T-helper 1 cell (primary cell): ENCODE measurements at places on chromosomes 5 and 9.

GRCh38 chr9:117416856-117417255 is 2.0 kb upstream of the ASTN2 start:
- no peak for DNase-seq

DNA sequence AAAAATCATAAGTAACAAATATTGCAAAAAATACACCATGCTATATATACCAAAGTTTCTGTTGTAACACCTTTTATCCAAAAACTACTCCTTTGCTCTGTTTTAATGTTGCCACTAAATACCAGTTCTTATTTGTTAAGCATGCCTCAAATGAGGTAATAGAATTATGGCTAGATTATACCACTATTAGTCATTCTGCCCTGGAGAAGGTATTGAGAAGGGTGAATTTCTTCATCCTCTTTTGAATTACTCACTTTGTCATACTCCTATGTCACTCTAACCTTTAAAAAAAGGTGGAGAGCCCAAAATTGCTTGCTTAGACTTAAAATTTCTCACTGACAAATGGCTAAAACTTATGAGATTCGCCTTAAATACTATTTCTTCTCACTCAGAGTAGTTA is 750.9 kb downstream of the MAT2B start:
- DNase-seq = no peak

- no peak for DNase-seq
Observed at GRCh38 chr9:91954841-91955471, 4.9 kb upstream of the ROR2 start.

- no peak for DNase-seq
Observed at GRCh38 chr5:74374656-74375055, 265.9 kb downstream of the ENC1 start.

DNA sequence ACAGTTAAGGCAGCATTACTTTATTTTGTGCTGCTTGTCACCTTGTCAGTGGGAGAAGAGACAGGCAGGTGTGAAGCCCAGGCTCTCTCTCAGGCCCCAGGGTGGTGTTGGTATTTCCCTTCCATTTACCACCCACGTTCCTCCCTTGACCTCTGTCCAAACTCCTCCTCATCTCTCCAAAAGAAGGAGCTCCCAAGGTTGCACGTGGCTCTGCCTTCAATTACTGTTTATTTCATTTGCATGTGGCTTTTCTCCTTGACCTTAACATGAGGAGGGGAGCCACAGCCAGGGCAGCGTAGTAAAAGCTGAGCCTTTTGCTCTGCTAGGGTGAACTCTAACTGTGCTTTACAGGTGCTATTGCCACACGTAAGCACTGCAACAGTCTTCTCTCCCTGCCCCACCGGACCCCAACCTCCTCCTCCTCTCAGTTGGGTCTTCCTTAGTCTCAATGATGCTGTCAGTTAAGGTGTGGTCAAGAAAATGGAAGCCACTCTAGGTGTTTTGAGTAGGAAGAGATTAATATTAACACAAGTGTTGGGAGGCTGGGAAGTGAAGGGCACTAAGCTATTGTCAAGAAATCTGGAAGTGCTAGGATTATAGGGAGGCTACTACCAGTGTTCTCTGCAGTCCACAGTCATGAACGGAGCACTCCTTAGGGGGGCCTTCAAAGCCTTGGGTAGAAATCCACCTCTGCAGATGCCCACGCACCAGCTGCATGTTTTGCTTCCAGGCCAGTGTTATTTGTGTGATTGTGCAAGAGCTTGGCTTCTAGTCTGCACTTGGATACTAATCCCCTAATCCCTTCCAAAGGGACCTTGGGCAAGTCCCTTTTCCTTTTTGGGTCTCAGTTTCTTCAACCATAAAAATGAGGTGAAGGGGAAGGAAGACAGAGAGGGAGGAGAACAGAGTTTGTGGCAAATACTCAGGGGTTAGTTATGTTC is 3.9 kb upstream of the ALDH1B1 start:
- DNase-seq = no peak

- no peak for DNase-seq
Observed at GRCh38 chr9:135908754-135909204, 1.4 kb upstream of the CAMSAP1 start.

- no peak for DNase-seq
Observed at GRCh38 chr9:109476642-109477257, 21.4 kb downstream of the PTPN3 start.

DNA sequence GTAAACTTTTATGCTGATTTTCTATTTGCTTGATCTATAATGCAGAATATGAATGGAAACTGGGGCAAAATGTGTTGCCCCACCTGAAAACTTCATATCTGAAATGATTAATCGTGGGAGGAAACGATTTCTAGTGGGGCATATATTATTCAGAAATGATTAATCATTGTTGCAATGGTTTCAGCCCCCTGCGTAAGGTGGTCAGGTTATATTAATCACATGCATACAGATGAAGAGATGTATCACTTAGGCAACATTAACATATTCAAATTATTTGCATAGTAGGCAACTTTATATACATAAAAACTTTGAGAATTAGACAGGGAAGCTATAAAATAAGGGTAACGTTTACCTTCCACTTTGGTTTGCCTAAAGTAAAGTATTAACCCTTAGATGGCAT is 49.8 kb downstream of the LSM11 start:
- no peak for DNase-seq

DNA sequence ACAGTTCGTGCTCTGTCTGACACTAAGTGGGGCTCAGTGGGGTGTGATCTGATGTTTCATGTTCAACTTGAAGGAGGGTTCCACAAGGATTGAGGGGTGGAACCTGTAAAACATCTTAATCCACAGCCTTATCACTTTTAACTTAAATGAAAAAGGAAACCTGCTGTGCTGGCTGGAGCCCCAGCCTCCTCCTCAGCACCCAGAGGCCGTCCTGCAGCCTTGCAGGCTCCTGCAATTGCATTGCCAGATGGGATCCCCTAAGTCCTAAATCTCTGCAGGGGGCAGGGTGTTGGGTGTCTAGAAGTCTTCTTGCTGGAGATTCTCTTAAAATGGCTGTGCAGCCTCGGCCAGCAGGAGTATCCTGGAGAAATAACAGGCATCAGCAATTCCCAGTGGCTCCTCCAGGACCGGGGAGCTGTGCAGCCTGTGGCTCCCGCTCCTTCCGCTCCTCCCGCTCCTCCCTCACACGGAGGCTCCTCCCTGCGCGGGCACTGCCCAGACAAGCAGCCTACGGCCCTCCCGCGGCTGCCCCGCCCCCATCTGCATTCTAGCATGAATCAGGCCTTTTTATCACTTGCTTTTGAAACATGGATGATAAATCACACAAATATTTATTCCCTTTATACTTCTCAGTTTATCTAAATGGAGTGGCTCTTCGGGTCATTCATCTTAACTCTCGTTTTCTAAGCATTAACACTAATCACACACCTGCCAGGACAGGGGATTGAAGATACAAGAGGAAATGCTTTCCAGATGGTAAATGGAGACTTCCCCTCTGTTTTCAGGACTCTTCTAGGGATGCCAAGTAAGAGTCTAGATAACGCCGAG is 131.0 kb downstream of the ADAMTS16 start:
- DNase-seq = no peak

DNA sequence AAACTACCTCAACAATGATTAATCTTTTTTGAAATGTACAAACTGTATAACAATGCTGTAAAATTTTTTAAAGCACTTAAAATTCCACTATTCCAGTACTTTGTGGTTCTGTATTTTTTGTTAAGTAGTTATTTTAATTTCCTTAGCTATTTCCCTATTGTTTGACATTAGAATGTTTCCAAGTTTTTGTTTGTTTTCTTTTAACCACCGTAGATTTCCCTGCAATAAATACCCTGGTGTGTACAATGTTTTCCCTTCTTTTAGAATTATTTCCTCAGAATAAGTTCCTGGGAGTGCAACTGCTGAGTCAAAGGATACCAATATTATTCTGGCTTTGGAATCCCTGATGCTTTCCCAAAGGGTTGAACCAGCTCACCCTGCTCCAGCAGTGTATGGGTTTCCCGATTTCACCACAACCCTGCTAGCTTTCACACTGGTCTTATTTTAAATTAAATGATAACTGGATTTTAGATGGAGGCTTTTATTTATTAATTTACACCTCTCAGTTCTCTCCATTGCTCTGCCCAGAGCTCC is 20.6 kb upstream of the ANGPTL2 start:
- DNase-seq = no peak

DNA sequence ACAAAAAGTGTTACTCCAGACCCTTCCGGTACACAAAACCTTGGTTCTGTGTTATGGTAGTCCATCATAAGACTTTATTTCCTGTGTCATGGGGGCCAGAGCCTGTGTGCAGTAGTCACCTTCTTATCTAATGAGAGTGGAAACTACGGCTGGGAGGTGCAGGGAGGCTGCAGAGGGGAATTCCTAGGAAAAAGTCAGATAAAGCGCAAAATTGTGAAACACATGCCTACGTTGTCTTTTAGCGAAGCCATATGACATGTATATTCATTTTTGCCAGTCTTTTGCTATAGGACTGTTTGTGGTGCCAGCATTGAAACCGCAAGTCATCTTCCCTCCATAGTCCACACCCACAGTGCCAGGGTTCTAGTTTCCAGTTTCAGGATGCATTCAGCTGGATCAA is 80.7 kb downstream of the PPARGC1B start:
- no peak for DNase-seq

- DNase-seq = no peak
Observed at GRCh38 chr9:104866191-104866590, 61.8 kb downstream of the ABCA1 start.

DNA sequence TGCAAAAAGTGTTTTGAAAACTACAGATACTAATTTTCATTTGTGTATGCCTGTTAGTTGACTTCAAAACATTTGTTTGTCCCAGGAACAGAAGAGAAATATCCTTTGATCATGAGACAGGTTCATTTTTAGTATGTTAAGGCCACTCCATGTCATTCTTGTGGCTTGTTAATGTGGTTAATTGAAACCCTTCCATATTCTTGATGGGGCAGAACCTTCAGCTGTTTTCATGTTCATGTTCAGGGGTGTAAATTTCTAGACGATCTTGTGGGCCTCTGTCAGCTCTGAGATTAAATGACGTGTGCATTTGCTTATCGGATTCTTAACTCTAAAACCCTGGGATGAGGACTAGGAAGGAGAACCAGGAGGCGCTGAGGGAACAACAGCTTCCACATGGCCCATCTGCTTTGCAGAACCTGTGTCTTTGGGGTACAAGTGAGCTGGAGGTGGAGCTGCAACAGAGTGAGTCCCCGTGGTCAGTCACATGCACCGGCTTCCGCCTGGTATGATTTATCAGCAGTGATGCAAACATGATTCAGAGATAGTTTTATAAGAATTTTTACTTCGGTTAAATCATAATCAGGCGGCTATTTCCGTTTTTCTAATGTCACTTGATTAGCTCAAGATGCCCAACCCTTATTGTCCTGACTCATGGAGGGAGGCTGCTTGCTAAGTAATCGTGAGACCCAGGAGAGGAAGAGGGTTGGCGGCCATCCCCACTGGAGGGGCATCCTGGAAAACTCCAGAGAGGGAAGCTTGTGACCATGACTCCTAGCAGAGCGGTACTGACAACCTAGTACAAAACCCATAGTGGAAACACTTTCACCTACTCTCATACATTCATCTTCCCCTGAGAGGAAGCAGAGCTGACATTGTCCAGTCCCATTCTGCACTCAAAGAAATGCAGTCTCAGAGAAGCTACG is 138.4 kb downstream of the C9orf152 start:
- DNase-seq = no peak
